ENCODE measurements at places on chromosomes 3 and 15.

- no peak overlapping the region for H3K4me3 ChIP-seq
- H3K27me3 ChIP-seq: peaks cover 11% of the 10 kb centered on the region
- no peaks in the 10 kb centered on the region for H3K36me3 ChIP-seq
- no peak for DNase-seq
- peaks cover 17% of the 10 kb centered on the region for H3K4me1 ChIP-seq
Measured at GRCh38 chr3:46423588-46423987, 16.5 kb downstream of the CCRL2 start.

- peaks cover 2% of the 10 kb centered on the region for H3K4me1 ChIP-seq
- H3K27ac ChIP-seq: no peak overlapping the region
- no peaks in the 10 kb centered on the region for H3K27me3 ChIP-seq
- H3K4me3 ChIP-seq: no peak overlapping the region
- DNase-seq: no peak
Measured at GRCh38 chr15:80099241-80099640, 39.8 kb downstream of the ZFAND6 start.

DNA sequence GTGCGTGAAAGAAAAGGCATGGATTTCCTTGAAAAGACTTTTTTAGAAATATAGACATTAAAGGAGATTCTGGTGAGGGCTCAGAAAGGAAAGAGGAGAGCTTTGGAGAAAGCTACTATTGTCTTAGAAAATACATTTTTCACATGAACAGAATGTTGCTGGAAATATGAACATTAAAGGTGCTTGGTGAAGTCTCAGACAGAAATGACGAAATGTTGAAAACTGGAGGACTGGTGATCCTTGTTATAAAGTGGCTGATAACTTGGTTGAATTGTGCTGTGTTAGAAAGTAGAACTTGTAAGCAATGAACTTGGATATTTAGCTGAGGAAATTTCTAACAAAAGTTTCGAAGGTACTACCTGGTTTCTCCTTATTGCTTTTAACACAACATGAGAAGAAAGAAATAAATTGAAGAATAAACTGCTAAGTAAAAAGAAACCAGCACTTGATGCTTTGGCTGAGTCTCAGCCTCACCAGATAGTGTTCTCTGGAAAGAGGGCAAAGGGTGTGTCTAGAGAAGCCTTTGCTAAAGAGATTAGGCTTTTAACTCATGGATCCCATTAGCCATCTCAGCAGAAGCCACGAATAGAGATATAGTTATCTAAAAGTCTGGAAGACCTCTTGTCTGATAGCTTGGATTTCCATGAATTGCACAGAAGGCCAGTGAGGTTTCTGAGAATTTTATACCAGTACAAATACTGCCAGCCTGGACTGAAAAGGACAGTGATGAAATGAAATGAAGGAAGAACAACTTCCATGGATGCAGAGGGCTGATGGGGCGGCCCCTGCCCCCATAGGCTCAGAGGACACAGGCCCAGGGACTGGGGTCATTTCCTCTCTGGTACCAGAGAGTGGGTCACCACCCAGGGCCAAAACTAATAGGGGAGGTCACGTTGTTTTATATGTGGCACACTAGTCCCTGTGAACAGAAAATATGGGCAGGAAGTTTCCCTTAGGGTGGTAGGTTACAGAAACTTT, 91.5 kb downstream of the RPL22L1 start:
- H3K27me3 ChIP-seq: peaks cover 8% of the 10 kb centered on the region
- H3K4me1 ChIP-seq: no peaks in the 10 kb centered on the region
- no peak overlapping the region for H3K4me3 ChIP-seq

- H3K4me3 ChIP-seq: no peak overlapping the region
- H3K4me1 ChIP-seq: no peaks in the 10 kb centered on the region
- no peaks in the 10 kb centered on the region for H3K27me3 ChIP-seq
- DNase-seq: no peak
Measured at GRCh38 chr15:71167445-71168165, 52.3 kb downstream of the THSD4 start.

DNA sequence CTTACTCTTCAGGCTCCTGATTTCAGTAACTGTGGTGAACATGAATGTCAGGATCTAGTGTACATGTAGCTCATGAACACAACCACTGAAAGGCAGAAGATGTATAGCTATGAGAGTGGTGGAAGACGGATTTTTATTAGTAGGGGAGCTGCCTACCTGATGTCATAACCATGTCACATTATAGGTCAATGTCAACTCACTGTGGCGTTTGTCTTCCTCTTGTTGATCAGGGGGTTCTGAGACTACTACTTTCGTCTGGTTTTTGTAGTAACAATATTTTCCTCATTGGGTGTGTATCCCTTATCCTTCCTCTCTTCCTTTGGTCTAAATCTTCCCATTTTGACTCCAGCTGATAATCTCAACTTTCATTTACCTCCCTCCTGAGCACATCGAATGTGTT, 7.3 kb downstream of the UNC13C start:
- DNase-seq: no peak
- H3K27ac ChIP-seq: no peak overlapping the region
- no peak overlapping the region for H3K4me3 ChIP-seq
- no peaks in the 10 kb centered on the region for H3K36me3 ChIP-seq
- no peaks in the 10 kb centered on the region for H3K4me1 ChIP-seq

GRCh38 chr3:79175870-79176269, 591.9 kb downstream of the ROBO1 start:
- H3K4me3 ChIP-seq: no peak overlapping the region
- no peak for DNase-seq
- no peaks in the 10 kb centered on the region for H3K36me3 ChIP-seq
- H3K27ac ChIP-seq: no peak overlapping the region
- H3K27me3 ChIP-seq: no peaks in the 10 kb centered on the region

- H3K27ac ChIP-seq: peak overlapping the region; percentile 29
- H3K4me1 ChIP-seq: peaks cover 54% of the 10 kb centered on the region
- no peak overlapping the region for H3K4me3 ChIP-seq
- H3K27me3 ChIP-seq: no peaks in the 10 kb centered on the region
- no peak for DNase-seq
- H3K36me3 ChIP-seq: peaks cover 86% of the 10 kb centered on the region
Measured at GRCh38 chr15:38528294-38528693, 36.3 kb downstream of the RASGRP1 start.

DNA sequence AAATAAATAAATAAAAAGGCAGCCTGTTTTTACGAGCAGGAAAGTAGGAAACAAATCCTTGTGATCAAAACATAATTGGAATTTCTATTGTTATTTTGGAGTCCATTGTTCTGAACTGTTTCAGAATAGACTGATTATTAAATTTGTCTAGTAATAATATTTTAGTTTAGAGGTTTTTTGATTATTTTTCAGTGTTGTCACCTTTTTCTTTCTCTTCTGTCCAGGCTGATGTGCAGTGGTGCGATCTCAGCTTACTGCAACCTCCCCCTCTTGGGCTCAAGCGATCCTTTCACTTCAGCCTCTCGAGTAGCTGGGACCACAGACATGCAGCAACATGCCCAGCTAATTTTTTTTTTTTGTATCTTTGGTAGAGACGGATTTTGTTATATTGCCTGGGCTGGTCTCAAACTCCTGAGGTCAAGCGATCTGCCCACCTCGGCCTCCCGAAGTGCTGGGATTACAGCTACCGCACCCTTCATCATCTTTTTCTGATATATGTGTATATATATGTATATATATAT, 38.0 kb downstream of the KAT2B start:
- H3K27me3 ChIP-seq: no peaks in the 10 kb centered on the region
- no peak for DNase-seq
- H3K36me3 ChIP-seq: peaks cover 58% of the 10 kb centered on the region
- H3K4me1 ChIP-seq: peaks cover 14% of the 10 kb centered on the region

DNA sequence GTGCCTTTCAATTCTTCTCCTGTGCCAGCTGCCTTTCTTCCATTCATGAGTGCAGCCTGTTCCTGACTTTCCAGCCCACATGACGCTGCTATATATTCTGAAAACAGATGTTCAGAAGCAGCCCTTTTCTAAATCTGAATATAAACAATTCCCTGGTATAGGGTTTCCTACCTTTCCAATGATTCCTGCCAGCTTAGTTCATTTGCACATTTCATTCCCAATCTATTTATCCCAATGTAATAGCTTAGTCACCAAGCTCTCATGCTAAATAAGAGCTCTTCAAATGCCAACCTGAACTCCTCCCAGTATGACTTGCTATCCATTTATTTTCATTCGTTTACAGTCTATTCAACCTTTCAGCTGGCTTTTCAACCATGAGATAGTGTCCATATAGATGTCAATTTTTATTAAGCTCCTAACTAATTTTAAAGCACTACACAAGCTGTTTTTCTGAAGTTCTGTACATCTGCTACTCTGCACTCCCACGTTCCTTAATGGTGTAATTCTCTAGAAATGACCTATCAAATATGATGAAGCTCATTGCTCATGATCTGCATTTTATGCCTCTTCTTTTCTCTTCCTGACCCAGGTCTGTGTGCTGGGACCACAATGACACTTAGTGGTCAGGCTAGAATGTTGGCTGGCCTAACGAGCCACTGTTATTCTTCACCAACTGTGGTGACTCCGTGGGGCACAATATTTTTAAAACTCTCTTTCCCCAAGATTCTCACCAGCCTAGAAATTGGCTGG, 605.0 kb upstream of the TBL1XR1 start:
- no peak overlapping the region for H3K27ac ChIP-seq
- no peaks in the 10 kb centered on the region for H3K36me3 ChIP-seq
- no peaks in the 10 kb centered on the region for H3K27me3 ChIP-seq
- H3K4me1 ChIP-seq: peaks cover 7% of the 10 kb centered on the region

- peaks cover 10% of the 10 kb centered on the region for H3K27me3 ChIP-seq
- no peaks in the 10 kb centered on the region for H3K36me3 ChIP-seq
- DNase-seq: no peak
- H3K4me1 ChIP-seq: no peaks in the 10 kb centered on the region
- H3K4me3 ChIP-seq: no peak overlapping the region
- H3K27ac ChIP-seq: no peak overlapping the region
Measured at GRCh38 chr15:49079340-49080039, 33.2 kb upstream of the SECISBP2L start.

- H3K4me3 ChIP-seq: no peak overlapping the region
- H3K36me3 ChIP-seq: no peaks in the 10 kb centered on the region
- H3K4me1 ChIP-seq: no peaks in the 10 kb centered on the region
- no peak overlapping the region for H3K27ac ChIP-seq
- H3K27me3 ChIP-seq: no peaks in the 10 kb centered on the region
- DNase-seq: no peak
Measured at GRCh38 chr3:163327086-163327485, 1751.2 kb downstream of the SI start.

GRCh38 chr15:38896647-38897046, 332.0 kb upstream of the RASGRP1 start:
- no peaks in the 10 kb centered on the region for H3K27me3 ChIP-seq
- no peak for DNase-seq
- H3K36me3 ChIP-seq: no peaks in the 10 kb centered on the region
- no peak overlapping the region for H3K4me3 ChIP-seq
- H3K4me1 ChIP-seq: no peaks in the 10 kb centered on the region

GRCh38 chr3:137121704-137122314, 164.0 kb downstream of the IL20RB start:
- no peaks in the 10 kb centered on the region for H3K36me3 ChIP-seq
- H3K27me3 ChIP-seq: peaks cover 3% of the 10 kb centered on the region
- peak; percentile 50 for DNase-seq
- no peak overlapping the region for H3K27ac ChIP-seq
- peaks cover 4% of the 10 kb centered on the region for H3K4me1 ChIP-seq

DNA sequence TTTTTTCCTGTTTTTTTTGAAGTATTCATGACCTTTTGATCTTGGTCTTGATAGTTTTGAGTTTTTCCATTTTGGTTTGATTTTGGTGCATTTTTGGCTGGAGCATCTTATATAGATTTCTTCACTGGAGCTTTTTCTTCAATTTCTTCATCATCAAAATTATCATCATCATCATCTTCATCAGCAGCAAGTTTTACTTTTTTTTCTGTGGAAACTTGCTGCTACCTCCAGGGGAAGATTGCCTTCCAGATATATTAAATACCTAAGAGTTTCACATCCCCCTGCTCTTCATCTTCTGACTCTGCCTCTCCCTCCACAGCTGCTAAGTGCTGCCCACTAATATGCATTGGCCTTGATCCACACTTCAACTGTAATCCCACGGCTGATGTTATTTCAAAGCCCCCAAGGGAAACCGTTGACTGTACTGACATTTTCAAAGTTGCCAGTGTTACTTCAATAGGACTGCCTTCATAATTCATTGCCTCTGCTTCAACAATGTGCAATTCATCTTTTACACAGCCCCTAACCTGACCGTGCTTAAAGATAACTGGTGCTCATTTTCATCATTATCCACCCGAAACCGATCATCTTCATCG, 151.7 kb downstream of the NR1D2 start:
- no peaks in the 10 kb centered on the region for H3K4me1 ChIP-seq
- no peak for DNase-seq
- peak overlapping the region; percentile 25 for H3K27ac ChIP-seq
- H3K4me3 ChIP-seq: no peak overlapping the region
- H3K27me3 ChIP-seq: no peaks in the 10 kb centered on the region
- H3K36me3 ChIP-seq: no peaks in the 10 kb centered on the region
